Lung (tissue), 17 donors: ENCODE measurements at places on chromosomes 3 and 15.

DNA sequence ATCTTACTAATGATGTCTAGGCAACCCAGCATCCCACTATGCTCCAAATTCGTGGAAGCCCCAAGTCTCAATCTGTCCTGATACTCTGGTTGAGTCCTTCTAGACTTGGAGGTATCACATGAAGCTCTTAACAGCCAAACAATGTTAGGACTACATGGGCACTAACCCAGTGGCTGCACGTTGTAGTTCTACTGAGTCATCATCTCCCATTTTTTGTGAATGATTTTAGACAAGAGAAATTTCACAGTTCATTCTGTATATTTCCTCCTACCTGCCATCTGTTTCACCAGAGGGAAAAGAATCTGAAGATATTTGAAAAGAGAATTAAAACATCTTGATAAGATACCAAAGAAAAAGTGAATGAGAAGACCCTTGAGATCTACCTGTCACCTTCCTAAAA lies 9.8 kb upstream of the WWTR1 start:
- no peaks in the 10 kb centered on the region for H3K36me3 ChIP-seq
- DNase-seq, result no peak
- H3K4me3 ChIP-seq, result no peak overlapping the region
- H3K4me1 ChIP-seq, result no peaks in the 10 kb centered on the region

- DNase-seq, result no peak
- no peak overlapping the region for H3K4me3 ChIP-seq
- H3K27me3 ChIP-seq, result no peaks in the 10 kb centered on the region
- H3K27ac ChIP-seq, result peak overlapping the region; percentile 27
Observed at GRCh38 chr15:69719527-69720240, 267.1 kb downstream of the RPLP1 start.

- H3K27ac ChIP-seq, result no peak overlapping the region
- H3K4me1 ChIP-seq, result peaks cover under 1% of the 10 kb centered on the region
- DNase-seq, result no peak
- no peaks in the 10 kb centered on the region for H3K27me3 ChIP-seq
- H3K4me3 ChIP-seq, result no peak overlapping the region
- H3K36me3 ChIP-seq, result peaks cover 11% of the 10 kb centered on the region
Observed at GRCh38 chr3:188869628-188870027, 302.1 kb upstream of the TPRG1 start.

DNA sequence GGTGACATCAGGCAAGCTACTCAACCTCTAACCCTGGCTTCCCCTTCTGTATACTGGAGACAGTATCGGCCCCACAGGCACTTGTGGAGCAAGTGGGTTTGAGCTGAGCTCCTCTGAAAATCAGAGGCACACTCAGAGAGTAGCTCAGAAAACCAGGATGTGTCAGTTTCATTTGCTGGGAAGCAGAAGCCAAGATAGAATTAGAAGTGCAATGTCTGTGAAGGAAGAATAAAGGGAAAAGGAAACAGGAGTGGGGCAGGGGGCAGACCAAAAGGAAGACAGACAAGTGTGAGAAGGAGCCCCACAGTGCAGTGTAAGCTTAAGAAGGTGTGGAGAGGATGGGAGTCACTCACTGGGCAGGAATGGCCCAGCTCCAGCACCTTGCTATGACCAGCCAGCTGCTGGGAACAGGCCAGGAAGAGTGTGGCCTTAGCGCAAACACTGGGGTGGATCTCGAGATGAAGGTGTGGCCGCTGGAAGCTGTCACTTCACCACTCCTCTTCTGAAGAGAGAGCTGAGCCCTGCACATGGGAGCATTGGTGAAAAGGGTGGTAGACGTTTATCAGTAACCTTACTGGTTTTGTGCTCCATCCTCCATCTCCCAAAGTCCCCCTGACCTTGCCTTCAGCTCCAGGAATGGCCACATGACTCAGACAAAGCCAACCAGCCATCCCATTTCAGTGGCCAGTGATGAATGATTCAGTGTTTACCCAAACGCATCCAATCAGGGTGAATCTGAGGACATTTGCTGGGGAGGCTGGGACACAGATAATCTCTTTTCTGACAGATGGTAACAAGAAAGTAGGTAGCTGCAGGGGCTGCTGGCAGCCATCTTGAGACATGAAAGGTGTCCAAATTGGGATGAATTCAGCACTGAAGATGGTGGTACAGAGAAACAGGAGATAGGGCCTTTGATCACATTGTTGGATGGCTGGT lies 108.4 kb downstream of the SHQ1 start:
- H3K4me3 ChIP-seq, result no peak overlapping the region
- no peak overlapping the region for H3K27ac ChIP-seq
- H3K27me3 ChIP-seq, result peaks cover 12% of the 10 kb centered on the region
- DNase-seq, result no peak
- peaks cover 2% of the 10 kb centered on the region for H3K4me1 ChIP-seq

DNA sequence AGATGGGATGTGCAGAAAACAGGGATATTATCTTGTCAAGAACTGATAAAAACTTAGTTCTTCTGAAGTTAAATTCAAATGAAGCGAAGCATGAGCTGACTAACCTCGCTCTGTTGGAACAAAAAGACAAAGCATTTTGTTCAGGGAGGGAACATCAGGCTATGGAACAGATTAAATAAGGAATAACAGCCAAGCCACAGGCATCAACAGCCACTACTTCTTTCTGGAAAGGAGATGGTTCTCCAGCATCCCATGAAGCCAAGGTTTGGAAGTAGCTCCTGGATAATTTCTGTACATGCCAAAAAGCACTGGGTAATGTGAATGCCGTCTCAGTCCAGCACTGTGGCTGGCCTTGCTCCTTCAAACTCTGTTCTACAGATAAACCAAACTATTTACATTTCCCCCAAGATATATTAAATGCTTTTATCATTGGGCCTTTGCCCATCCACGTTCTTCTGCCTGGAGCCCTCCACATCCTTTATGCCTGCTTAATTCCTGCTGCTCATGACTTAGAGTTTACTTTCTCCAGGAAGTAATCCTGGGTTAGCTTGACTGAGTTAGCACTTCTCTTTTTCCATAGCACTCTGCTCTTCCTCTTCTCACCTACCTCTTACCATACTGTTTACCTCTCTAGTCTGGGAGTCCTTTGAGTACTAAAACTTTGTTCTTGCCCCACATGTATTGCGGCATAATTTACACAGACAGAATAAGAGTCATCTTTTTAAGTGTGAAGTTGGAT lies 232.0 kb downstream of the CLSTN2 start:
- H3K4me1 ChIP-seq, result no peaks in the 10 kb centered on the region
- no peak overlapping the region for H3K27ac ChIP-seq
- DNase-seq, result no peak
- no peaks in the 10 kb centered on the region for H3K27me3 ChIP-seq
- H3K36me3 ChIP-seq, result no peaks in the 10 kb centered on the region

GRCh38 chr3:116453666-116454346 lies 8.5 kb upstream of the LSAMP start:
- H3K27ac ChIP-seq, result no peak overlapping the region
- H3K36me3 ChIP-seq, result no peaks in the 10 kb centered on the region
- peaks cover 11% of the 10 kb centered on the region for H3K4me1 ChIP-seq

- no peaks in the 10 kb centered on the region for H3K4me1 ChIP-seq
- no peaks in the 10 kb centered on the region for H3K36me3 ChIP-seq
- no peak overlapping the region for H3K27ac ChIP-seq
- no peaks in the 10 kb centered on the region for H3K27me3 ChIP-seq
Observed at GRCh38 chr3:151673974-151674373, 59.8 kb upstream of the AADACL2 start.

DNA sequence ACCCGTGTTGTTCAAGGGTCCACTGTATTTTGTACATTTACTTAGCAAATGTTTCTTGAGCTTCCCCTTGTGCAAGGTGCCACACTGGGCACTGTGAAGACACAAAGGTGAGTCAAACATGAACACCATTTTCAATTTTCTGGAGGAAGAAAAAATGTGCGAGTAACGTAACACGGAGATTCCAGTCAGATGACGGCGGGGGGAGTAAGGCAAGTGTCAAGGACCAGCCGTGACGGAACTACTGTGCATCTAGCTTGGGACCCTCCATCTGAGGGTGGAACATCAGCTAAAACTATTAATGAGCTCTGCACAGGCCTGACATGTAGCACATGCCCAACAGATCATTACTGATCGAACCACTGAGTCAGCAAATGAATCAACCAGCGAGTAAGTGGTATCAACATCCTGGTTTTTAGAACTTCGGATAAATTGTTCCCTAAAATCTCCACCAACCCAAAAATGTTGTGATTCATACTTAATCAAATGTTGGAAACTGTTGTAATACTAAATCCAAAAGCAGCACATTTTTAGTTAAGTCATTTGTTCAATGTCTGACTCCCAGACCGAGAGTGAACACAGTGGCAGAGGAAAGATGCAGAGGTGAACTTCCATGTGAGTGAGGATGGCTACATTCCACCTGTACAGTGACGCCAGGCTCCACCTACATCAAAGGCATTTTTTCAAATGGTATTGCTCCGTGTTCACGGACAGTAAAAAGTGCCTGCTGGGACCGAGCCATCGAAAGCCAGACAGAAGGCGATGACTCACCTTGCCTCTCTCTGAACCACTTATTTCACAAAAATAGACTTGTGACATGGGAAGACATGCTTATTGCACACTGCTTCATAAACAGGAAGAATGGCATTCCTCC lies 172.2 kb downstream of the ATP10A start:
- no peaks in the 10 kb centered on the region for H3K4me1 ChIP-seq
- DNase-seq, result no peak
- H3K27ac ChIP-seq, result no peak overlapping the region
- no peaks in the 10 kb centered on the region for H3K36me3 ChIP-seq
- no peak overlapping the region for H3K4me3 ChIP-seq
- no peaks in the 10 kb centered on the region for H3K27me3 ChIP-seq

- no peaks in the 10 kb centered on the region for H3K4me1 ChIP-seq
- H3K27ac ChIP-seq, result no peak within 1 kb of the TSS
- peaks cover 2% of the 10 kb centered on the region for H3K27me3 ChIP-seq
- no peaks in the 10 kb centered on the region for H3K36me3 ChIP-seq
- DNase-seq, result peak; percentile 36
Observed at GRCh38 chr3:35639254-35640186, at the start of gene ARPP21. TSS of gene ARPP21 (plus strand) at chr3:35639525. CDS start at chr3:35681752, 42,227 bp downstream.

- H3K4me1 ChIP-seq, result no peaks in the 10 kb centered on the region
- peak overlapping the region; percentile 65 for H3K27ac ChIP-seq
- peak; percentile 35 for DNase-seq
- peak overlapping the region; percentile 66 for H3K4me3 ChIP-seq
Observed at GRCh38 chr3:128698211-128699047, 27.6 kb upstream of the RAB7A start.
